ENCODE measurements at places on chromosomes 3 and 15. TPM values are rescaled to one million over a fixed set of nuclear protein-coding genes. Genes with fewer than 3 reads are reported as not detected.

- no peak overlapping the region for H3K27ac ChIP-seq
- DNase-seq, result no peak
- no peaks in the 10 kb centered on the region for H3K36me3 ChIP-seq
- no peaks in the 10 kb centered on the region for H3K4me1 ChIP-seq
- H3K4me3 ChIP-seq, result no peak overlapping the region
Measured at GRCh38 chr3:6799264-6799915, 61.5 kb upstream of the GRM7 start.

DNA sequence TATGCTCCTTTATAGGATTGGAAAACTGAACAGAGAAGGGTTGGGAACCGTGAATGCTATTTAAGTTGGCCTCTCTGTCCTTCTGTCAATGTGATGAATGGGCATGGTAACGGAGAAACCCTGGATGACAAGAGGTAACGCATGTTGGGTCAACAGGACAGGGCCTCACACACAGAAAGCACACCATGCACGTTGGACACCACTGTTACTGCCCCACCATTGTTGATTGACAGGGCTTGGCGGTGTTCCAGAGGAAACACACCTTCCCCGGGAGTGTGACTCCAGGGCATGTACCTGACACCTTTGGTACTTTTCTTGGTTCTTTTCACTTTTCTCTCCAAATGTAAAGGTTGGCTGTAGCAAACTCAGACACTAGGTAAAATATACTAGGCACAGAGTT is 548.5 kb downstream of the OCA2 start:
- H3K27me3 ChIP-seq, result no peaks in the 10 kb centered on the region
- H3K4me3 ChIP-seq, result no peak overlapping the region
- H3K4me1 ChIP-seq, result no peaks in the 10 kb centered on the region
- no peaks in the 10 kb centered on the region for H3K36me3 ChIP-seq
- DNase-seq, result no peak
- no peak overlapping the region for H3K27ac ChIP-seq

GRCh38 chr15:72197460-72198355 is at the start of gene GRAMD2A:
Gene GRAMD2A, minus strand, starts transcription at chr15:72197787.
- peak within 1 kb of the TSS; percentile 58 for H3K27ac ChIP-seq
- peak within 1 kb of the TSS; percentile 51 for H3K4me3 ChIP-seq
- peak; percentile 86 for DNase-seq
- H3K4me1 ChIP-seq, result peaks cover 19% of the 10 kb centered on the region

- DNase-seq, result no peak
- no peak overlapping the region for H3K4me3 ChIP-seq
- no peaks in the 10 kb centered on the region for H3K27me3 ChIP-seq
- H3K27ac ChIP-seq, result no peak overlapping the region
- no peaks in the 10 kb centered on the region for H3K36me3 ChIP-seq
Measured at GRCh38 chr3:186915806-186916796, 14.2 kb upstream of the ST6GAL1 start.

- H3K4me1 ChIP-seq, result peaks cover 6% of the 10 kb centered on the region
- H3K36me3 ChIP-seq, result no peaks in the 10 kb centered on the region
- H3K4me3 ChIP-seq, result no peak overlapping the region
- no peak for DNase-seq
- no peaks in the 10 kb centered on the region for H3K27me3 ChIP-seq
Measured at GRCh38 chr3:120077731-120078130, 16.5 kb downstream of the GSK3B start.

DNA sequence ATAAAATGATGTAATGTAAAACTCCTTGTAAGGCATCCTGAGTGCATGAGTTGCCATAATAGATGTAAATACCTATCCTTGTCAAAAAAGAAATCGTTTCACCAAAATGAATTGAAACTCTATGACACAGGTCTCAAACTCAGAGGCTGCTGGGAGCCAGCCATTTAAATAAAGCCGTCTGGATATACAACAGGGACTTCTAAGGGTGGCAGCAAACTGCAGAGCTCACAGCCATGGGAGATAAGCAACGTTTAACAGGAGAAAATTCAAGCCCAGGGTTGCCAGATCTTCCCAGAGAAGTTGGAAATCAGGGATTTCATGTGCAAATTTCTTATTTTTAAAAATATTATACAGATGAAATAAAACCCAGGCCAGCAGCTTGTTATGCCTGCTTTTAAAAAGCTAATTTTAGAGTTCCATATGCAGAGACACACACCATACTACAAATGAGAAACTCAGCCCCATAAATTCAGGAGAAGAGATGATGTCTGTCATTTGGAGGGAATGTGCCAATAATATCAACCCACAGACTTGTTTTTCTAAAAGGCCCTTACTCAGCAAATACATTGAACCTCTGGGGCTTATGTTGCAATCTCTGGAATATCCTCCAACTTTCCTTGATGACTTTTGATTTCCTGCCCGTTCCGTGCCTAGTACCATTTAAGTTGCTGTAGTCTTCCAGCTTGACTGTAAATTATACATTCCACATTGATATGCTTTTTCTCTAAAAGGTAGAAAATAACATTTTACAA is 75.6 kb downstream of the AQP9 start:
- H3K27ac ChIP-seq, result no peak overlapping the region
- no peak overlapping the region for H3K4me3 ChIP-seq
- no peaks in the 10 kb centered on the region for H3K27me3 ChIP-seq
- no peaks in the 10 kb centered on the region for H3K4me1 ChIP-seq

DNA sequence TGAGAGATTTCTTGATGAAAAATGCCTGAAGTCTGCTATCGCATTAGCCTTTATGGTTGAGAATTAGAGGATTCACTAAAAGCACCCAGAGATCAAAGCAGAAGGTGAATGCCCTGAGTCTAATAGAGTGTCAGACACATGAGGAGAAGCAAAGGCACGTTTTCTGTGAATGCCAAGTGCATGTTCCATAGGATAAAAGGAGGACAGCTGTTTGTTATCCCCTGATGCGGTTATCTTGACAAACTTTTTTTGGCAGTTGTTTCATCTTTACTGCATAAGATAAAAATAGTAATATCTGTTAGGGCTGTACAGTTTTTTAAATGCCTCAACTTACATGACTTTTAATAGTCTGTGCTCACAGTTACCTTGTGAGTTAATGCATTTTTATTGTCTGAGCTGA is 65.3 kb upstream of the CD96 start:
- no peak overlapping the region for H3K27ac ChIP-seq
- no peaks in the 10 kb centered on the region for H3K36me3 ChIP-seq
- H3K27me3 ChIP-seq, result no peaks in the 10 kb centered on the region
- no peak for DNase-seq
- H3K4me1 ChIP-seq, result no peaks in the 10 kb centered on the region
- H3K4me3 ChIP-seq, result no peak overlapping the region

DNA sequence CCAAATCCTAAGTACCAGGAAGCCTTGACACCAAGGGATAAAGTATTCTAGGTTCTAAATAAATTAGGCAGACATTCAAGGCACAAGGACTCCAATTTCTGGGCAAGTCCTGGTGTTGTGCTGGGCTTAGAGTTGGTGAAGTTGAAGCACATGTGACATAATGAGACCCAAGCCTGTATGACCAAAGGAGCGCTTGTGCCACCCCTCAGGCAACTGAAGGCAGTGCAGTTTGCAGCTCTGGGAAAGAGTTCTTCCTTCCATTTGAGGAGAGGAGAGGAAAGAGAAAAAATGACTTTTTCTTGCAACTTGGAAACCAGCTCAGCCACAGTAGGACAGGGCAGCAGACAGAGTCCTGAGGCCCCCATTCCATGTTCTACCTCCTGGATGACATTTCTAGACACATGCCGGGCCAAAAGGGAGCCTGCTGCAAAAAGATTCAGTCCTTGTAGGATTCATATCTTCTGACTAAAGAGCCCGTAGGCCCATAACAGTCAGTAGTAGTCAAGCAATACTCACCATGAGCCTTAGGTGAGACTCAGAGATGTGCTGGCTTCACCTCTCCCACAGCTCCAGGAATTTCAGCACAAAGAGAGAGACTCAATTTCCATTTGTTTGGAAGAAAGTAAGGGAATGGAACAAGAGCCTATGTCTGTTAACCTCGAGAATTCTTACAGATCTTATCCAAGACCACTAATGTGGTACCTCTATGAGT is 588.8 kb upstream of the BCHE start:
- H3K4me1 ChIP-seq, result no peaks in the 10 kb centered on the region
- no peak overlapping the region for H3K4me3 ChIP-seq
- no peaks in the 10 kb centered on the region for H3K36me3 ChIP-seq
- no peak for DNase-seq

- no peaks in the 10 kb centered on the region for H3K36me3 ChIP-seq
- no peak for DNase-seq
- H3K4me1 ChIP-seq, result no peaks in the 10 kb centered on the region
Measured at GRCh38 chr3:151724576-151725562, 8.9 kb upstream of the AADACL2 start.

GRCh38 chr15:72173401-72173800 is 24.2 kb downstream of the GRAMD2A start:
- H3K4me3 ChIP-seq, result no peak overlapping the region
- H3K27ac ChIP-seq, result no peak overlapping the region
- peaks cover 5% of the 10 kb centered on the region for H3K4me1 ChIP-seq
- peak; percentile 27 for DNase-seq
- no peaks in the 10 kb centered on the region for H3K27me3 ChIP-seq

DNA sequence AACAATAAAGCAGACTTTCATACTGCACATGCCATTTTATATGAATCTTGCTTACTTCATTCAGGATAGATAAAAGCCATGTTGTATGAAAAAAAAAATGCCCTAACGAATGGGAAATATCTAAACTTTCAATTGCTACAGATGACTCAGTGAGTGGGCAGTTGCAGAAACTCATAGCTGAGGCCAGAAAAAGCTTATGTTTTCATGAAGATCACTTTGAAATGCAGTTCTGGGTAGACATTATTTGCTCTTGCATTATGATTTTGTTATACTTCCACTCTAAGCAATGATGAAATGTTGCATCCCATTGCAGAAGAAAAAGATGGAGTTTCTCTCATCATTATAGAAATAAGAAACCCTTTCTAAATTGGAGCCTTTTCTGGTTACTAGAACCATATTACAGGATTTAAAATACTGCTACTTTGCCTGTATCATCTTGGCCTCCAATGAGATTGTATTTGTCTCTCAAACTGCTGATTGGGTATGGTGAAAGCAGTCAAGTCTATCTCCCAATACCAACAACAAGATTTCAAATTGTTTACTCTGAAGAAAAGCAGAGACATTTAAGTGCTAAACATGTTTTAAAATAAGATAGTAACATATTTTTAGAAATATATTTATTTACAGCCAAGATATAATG is 17.0 kb downstream of the PEAK1 start:
- no peak overlapping the region for H3K4me3 ChIP-seq
- H3K36me3 ChIP-seq, result no peaks in the 10 kb centered on the region
- no peaks in the 10 kb centered on the region for H3K27me3 ChIP-seq
- H3K27ac ChIP-seq, result no peak overlapping the region
- no peak for DNase-seq
- H3K4me1 ChIP-seq, result no peaks in the 10 kb centered on the region

- no peaks in the 10 kb centered on the region for H3K4me1 ChIP-seq
- no peak for DNase-seq
- H3K4me3 ChIP-seq, result no peak overlapping the region
- H3K27ac ChIP-seq, result no peak overlapping the region
- no peaks in the 10 kb centered on the region for H3K27me3 ChIP-seq
Measured at GRCh38 chr3:193814166-193814892, 221.3 kb downstream of the OPA1 start.

- H3K4me3 ChIP-seq, result no peak overlapping the region
- H3K4me1 ChIP-seq, result no peaks in the 10 kb centered on the region
- no peaks in the 10 kb centered on the region for H3K27me3 ChIP-seq
- H3K27ac ChIP-seq, result no peak overlapping the region
Measured at GRCh38 chr3:48143992-48144391, 44.2 kb downstream of the CDC25A start.

- peaks cover 40% of the 10 kb centered on the region for H3K4me1 ChIP-seq
- no peaks in the 10 kb centered on the region for H3K27me3 ChIP-seq
- no peak overlapping the region for H3K4me3 ChIP-seq
- DNase-seq, result no peak
- no peaks in the 10 kb centered on the region for H3K36me3 ChIP-seq
Measured at GRCh38 chr3:15801298-15801697, 3.5 kb upstream of the ANKRD28 start.

GRCh38 chr3:77514766-77515165 is 474.9 kb downstream of the ROBO2 start:
- no peak overlapping the region for H3K27ac ChIP-seq
- H3K4me3 ChIP-seq, result no peak overlapping the region
- H3K4me1 ChIP-seq, result no peaks in the 10 kb centered on the region
- DNase-seq, result no peak
- no peaks in the 10 kb centered on the region for H3K27me3 ChIP-seq

DNA sequence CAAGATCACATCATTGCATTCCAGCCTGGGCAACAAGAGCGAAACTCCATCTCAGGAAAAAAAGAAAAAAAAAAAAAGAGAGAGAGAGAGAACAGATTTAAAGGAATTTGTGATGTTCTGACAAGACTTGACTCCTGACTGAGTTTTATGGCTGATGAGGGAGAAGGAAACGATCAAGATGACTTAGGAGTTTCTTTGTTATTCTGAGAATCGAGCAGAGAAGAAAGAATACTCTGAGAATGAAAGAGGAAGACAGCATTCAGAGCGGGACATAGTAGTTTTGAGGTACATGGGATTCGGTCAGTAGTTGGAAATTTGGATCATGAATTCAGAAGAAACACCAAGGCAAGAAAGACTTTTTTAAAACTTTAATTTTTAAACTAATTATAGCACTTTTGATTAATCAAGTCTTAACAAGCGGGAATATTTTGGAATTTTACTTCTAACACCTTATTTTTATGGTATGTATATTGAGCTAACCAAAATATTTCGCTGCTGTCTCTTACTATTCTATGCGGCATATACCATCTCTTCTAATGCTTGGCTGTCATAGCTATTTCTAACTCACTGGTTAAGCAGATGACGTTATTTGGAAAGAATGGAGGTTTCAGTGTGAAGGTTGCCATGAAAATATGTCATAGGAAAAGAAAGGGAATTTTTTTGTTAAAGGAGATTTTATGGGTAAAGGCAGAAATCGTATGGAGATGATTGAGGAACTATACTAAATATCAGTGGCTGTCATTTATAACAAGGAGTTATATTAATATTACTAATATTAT is 644.1 kb downstream of the RBMS3 start:
- peaks cover 9% of the 10 kb centered on the region for H3K4me1 ChIP-seq
- no peak overlapping the region for H3K27ac ChIP-seq
- no peaks in the 10 kb centered on the region for H3K36me3 ChIP-seq
- no peak for DNase-seq
- H3K4me3 ChIP-seq, result no peak overlapping the region
- no peaks in the 10 kb centered on the region for H3K27me3 ChIP-seq

The ADAMTS9 gene
- total RNA-seq, result 30.1 TPM

The ITGB5 gene
- 95.1 TPM for total RNA-seq

The FOXL2 gene
- not detected for total RNA-seq

The SLMAP gene
- 65.2 TPM for total RNA-seq

The CYP1A1 gene
- total RNA-seq, result 2.4 TPM

The SEMA5B gene
- total RNA-seq, result 2.3 TPM

The GOLGA6D gene
- total RNA-seq, result not detected
